ENCODE measurements at places on chromosomes 13 and 19. TPM values are rescaled to one million over a fixed set of nuclear protein-coding genes. Genes with fewer than 3 reads are reported as not detected.

The KLK14 gene
- total RNA-seq: not detected

The NPAS1 gene
- total RNA-seq: not detected

The ETV2 gene
- 1.4 TPM for total RNA-seq

The WDR83 gene
- 15.1 TPM for total RNA-seq

The ZNF222 gene
- 7.2 TPM for total RNA-seq

The LIG1 gene
- 30.1 TPM for total RNA-seq

Measured in A172 (cell line).